ENCODE measurements at places on chromosomes 4 and X. TPM values are rescaled to one million over a fixed set of nuclear protein-coding genes. Genes with fewer than 3 reads are reported as not detected.

Gene OPHN1
- total RNA-seq, result 17.9 TPM

Gene CFAP299
- not detected for total RNA-seq

Gene TMSB15C
- 7.6 TPM for total RNA-seq

Gene CTAG2
- not detected for total RNA-seq

Gene FABP2
- not detected for total RNA-seq

Gene TCEAL2
- total RNA-seq, result 0.39 TPM

Gene FAM47A
- not detected for total RNA-seq

Gene AMER1
- total RNA-seq, result 4.7 TPM

Gene RXFP1
- total RNA-seq, result 0.39 TPM

Gene IL21
- total RNA-seq, result not detected

Gene FGG
- total RNA-seq, result not detected

Gene PDGFRA
- total RNA-seq, result 138 TPM

Gene P2RY4
- total RNA-seq, result 0.69 TPM

Gene PGAM4
- not detected for total RNA-seq

Gene FAM149A
- total RNA-seq, result 5.3 TPM

Gene MAGEB2
- not detected for total RNA-seq

Gene FAM13A
- total RNA-seq, result 71.2 TPM

Gene TBC1D1
- total RNA-seq, result 45.2 TPM

Gene SLC16A2
- total RNA-seq, result 7.2 TPM

Gene TCEAL3
- total RNA-seq, result 7.2 TPM

Gene DDIT4L
- 8.5 TPM for total RNA-seq

Gene CENPVL3
- not detected for total RNA-seq

Gene FAM184B
- total RNA-seq, result 0.69 TPM

Gene SLC6A14
- 11.2 TPM for total RNA-seq

Gene DCLK2
- 11.7 TPM for total RNA-seq

Gene PGRMC2
- total RNA-seq, result 58.7 TPM

Gene TMPRSS11E
- 12.3 TPM for total RNA-seq

Gene ARMCX1
- 60.7 TPM for total RNA-seq

Gene DTHD1
- 0.39 TPM for total RNA-seq

Gene SYN1
- total RNA-seq, result 0.30 TPM

Gene SPON2
- total RNA-seq, result 46.1 TPM

Gene DDX53
- total RNA-seq, result not detected

Gene EREG
- 23.4 TPM for total RNA-seq

Gene WNK3
- total RNA-seq, result 3.1 TPM

Gene MAGIX
- 1.4 TPM for total RNA-seq

Gene PNMA5
- total RNA-seq, result not detected

Gene CT47C1
- not detected for total RNA-seq

Gene TBX22
- not detected for total RNA-seq

Gene SORBS2
- 15.0 TPM for total RNA-seq

Gene CXorf65
- not detected for total RNA-seq

Gene NCBP2L
- not detected for total RNA-seq

Gene MTHFD2L
- total RNA-seq, result 8.7 TPM

Measured in skin of body (tissue), 3 donors.